ENCODE measurements at places on chromosomes 5 and 9.

GRCh38 chr9:113907282-113907681, 31.2 kb downstream of the ZNF618 start:
- ATAC-seq, result no peak

DNA sequence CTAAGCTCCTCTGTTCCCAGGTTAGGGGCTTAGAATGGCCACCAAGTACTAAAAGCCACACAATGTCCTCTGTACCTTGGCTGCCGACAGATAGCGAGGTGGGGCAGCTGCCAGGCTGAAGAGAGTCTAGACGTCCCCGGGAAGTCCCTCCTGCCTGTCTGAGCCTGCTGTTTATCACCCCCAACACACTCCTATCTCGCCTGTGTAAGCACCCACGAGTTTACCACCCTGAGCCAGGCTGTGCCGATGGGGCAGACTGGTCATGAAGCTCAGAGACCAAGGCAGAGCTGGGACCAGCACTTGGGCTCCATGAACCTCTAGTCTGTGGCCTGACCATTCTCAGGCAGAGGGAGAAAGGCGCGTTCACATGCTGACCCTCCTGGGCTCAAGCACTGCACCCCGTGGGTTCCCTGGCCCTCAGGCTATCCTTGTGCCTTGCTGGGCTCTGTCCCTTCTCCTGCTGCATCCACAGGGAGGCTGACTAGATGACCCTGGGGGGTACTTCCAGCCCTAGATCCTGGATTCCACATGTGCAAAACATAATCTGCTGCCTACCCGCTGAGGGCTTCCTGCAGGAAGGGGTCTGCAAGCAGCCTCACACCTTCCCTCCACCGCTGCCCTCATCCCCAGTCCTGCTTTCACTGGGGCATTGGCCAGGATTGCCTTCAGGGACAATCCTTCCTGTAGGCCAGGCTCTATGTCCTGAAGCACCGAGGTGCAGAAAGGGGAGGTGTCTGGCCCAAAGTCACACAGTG, 18.6 kb upstream of the SLC25A51 start:
- ATAC-seq, result no peak

DNA sequence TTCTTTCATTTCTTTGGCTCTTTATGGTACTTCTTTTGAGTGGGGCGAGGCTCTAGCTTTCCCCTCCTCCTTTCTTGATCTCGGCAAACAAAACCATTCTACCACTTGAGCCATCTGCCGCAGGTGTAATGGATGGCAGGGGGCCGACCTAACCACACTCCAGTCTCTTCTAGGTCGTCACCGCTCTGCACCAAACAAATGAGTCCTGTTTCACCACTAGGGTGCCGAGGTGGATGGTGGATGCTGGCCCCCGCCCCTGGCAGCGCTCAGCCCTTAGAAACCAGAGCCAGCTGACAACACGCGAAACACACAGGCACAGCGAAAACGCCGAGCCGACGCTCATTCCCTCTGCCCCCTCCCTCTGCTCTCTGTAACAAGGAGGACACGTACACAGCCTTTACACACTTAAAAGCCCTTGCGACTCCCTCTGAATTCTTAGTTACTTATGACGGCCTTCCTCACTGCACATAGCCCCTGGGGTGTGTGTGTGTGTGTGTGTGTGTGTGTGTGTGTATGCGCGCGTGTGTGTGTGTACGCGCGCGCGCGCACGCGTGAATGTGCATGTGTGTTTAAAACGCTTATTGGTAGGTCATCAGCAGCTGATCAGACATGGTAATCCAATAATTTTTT, 199.4 kb downstream of the MEF2C start:
- no peak for ATAC-seq

DNA sequence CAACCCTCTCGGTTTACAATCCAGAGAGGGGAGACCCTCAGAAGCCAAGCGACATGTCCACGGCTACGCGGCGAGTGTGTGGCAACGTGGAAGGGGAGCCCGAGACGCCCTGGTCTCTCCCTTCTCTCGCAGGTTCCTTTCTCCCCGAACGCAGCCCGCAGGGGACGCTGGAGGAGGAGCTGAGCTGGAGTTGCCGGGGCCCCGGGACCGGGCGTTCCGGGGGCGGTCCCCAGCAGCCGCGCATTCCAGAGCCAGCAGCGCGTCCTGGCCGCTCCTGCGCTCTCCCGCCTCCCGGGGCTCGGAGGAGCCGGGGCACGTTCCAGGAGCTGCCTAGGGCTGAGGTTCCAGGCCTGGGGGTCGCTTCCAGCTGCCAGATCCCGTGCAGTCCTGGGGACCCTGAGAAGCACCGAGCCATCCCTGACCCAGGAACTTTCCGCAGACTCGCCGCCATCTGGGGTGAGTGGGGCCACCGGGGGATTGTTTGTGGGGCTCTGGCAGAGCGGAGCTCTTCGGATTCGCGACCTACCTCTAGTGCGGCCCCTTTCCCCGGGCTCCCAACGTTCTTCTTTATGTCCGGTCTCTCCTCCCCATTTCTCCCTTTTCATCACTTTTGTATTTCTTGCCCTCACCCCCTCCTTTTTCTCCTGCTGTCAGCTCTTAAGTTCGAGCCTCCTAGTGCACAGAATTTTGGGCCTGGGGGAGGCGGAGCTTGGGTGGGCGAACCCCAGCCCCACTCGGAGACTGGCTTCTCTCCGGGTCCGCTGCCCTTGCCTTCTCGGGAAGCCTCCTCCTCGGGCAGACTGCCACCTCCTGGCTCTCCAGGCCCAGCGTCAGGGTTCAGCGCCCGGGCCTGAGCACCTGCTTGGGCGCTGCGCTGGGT, at the start of gene SMIM3:
TSS of gene SMIM3 (plus strand) at position 241 of the 880 bp plus-strand sequence. CDS start 16,684 bp downstream, outside the sequence.
- peak; percentile 24 for ATAC-seq

DNA sequence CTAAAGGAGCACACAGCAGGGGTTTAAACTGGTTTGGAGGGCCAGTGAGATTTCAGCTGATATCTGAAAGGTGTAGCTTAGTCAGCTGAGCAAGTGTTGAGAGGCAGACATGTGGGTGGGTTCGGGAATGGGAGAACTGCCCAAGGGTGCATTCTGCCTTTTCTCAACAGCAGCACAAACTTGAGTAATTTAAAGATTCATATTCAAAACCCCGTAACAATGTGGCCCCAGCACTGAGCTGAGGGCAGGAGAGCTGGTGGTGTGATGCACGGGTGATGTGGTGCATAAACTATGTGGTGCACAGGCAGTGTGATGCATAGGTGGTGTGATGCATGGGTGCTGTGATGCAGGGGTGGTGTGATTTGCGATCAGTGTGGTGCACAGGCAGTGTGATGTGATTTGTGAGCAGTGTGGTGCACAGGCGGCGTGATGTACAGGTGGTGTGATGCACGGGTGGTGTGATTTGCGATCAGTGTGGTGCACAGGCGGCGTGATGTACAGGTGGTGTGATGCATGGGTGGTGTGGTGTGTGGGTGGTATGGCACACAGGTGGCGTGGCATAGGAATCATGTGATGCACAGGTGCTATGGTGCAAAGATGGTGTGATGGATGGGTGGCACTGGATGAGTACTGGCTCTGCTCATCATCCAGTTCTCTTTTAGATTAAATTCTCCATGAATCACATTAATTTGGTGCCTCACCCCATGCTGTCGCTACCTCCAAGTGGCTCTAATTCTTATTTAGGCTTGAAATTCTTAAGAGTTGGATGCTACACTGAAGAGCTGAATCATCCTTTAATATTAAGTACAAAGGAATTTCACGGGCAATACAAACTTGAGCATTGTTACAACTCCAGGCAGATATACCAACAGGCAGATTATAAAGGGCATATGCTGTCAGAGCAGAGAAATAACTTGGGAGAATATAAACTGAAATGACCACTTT, 53.6 kb downstream of the DAP start:
- ATAC-seq, result no peak

DNA sequence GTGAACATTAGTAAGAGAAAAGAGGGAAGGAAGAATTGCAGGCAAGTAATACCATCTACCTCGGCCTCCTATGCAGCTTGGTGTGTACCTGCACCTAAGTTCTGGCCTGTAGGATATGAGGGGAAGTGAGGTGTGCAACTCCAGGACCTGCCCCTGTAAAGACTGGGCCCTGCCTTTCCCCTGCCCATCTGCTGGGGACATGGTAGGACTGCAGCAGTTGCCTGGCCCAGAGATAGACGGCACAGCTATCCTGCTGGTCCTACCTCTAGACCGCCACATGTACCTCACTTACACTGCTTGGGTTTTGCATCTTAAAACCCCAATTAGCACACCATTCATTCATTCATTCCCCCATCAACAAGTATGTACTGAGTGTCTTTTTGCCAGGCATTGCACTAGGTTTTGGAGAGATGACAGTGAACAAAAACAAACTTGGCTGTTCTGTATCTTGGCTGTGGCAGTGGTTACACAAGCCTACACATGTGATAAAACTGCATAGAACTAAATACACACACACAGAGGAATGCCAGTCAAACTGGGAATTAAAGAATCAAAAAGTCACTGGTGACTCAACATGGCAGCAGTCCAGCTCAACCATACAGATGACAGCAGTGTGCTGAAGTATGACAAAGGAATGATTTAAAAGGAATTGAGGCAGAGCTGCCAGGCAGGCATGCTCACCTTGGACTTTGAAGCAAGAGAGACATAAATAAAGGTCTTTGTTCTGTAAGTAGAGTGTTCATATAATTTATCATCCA, 23.3 kb upstream of the MGAT1 start:
- no peak for ATAC-seq

Measured in stimulated activated memory B cell treated with anti-CD40 and anti-IgM and Interleukin-4, amounts not matched to agents 10 μg/mL and 1 μg/mL and 100 μg/mL, for 72 hours (primary cell).